ENCODE measurements at places on chromosomes 1 and 21.

GRCh38 chr1:41582004-41582325 lies 97.5 kb upstream of the EDN2 start:
- DNase-seq = no peak

DNA sequence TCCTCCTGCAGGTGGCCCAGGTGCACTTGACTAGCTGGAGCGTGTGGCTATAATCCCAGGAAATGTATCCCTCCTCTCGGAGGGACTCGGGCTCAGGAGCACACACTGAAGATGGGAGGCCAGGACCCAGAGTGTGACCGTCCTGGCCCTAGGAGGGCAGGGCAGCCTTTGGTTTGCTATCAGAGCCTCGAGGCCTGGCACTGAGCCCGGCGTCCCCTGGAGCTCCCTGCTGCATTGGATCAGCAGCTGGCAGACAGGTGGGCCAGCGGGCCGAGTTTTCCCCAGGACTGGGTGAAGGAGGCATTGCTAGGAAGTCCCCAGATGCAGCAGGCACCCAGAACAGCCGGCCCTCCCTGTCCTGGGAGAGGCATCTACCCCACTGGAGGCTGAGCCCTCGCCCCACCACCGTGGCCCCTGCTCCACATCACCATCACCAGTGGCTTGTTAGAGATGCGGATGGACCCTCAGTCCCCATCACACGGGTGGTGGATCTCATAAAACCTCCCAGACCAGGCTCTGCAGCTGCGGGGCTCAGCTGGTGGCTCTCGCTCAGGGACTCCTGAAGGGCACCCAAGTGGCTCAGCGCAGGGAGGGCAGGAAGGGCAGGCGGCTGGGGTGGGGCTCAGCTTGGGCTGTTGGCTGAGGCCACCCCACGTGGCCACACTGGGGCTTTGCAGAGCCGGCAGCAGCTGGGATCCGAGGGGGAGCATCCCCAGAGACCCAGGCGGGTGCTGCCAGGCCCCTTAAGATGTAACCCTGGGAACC lies 32.7 kb upstream of the POFUT2 start:
- no peak for DNase-seq

GRCh38 chr1:81377406-81377805 lies 423.3 kb upstream of the ADGRL2 start:
- DNase-seq = peak; percentile 23

GRCh38 chr1:230163205-230163604 lies 96.2 kb downstream of the GALNT2 start:
- DNase-seq = no peak

DNA sequence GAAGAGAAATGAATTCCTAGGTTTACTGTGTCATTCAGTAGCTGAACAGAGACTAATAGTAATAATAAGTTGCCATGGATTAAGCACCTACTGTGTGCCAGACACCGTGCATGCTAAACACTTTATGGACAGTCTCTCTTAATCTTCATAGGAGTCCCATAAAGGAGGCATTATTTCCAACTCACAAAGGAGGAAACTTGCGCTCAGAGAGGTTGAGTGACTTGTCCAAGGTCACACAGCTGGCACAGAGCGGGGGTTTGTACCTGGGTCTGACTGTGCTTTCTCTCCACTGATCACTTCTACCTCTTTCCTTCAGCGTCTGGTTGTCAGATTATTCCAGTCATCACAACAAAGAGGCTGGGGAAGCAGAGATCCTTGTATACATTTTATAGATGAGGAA lies 91.3 kb downstream of the KIRREL1 start:
- DNase-seq = no peak

GRCh38 chr1:103561643-103562395 lies 9.6 kb upstream of the AMY2B start:
- no peak for DNase-seq

DNA sequence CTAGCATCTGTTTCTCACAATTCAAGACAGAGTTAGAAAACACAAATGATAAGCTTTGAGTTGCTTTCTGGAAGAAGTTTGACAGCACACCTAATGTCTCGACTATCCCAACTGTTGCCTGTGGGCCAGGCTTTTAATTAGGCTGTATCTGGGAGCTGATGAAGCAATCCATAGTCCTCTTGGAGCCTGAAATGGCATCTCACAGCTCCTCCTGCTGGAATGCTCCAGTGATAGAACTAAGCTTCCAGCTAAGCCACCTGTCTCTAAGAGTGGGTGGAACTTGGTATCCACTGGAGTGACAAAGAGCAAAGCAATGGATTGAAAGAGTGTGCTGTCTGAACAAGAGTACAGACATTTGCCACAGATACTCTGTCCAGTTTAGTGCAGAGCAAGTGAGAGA lies 605.3 kb upstream of the NR5A2 start:
- no peak for DNase-seq

- DNase-seq = no peak
These were observed 3.3 kb downstream of the ACTRT2 start for GRCh38 chr1:3024588-3024987.

- no peak for DNase-seq
These were observed 600.4 kb downstream of the ADGRL2 start for GRCh38 chr1:82401116-82401515.

DNA sequence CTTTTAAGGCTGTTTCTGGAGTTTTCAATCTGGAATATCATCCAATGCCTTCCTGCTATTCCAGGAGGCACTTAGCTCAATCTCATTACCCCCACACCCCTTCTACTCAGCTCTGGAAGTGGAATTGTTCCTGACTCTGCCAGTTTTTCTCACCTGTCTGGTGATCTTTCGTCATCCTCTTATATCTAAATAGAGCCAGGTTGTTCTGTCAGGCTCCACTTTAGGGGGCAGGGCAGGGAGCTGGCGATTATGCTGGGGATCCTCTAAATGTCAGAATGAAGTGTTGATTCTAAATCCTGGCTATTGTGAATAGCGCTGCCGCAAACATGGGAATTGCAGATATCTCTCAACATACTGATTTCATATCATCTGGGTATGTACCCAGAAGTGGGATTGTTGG lies 63.6 kb upstream of the ETV3 start:
- DNase-seq = no peak

- DNase-seq = no peak
These were observed 8.4 kb downstream of the TNFRSF1B start for GRCh38 chr1:12174924-12175810.

DNA sequence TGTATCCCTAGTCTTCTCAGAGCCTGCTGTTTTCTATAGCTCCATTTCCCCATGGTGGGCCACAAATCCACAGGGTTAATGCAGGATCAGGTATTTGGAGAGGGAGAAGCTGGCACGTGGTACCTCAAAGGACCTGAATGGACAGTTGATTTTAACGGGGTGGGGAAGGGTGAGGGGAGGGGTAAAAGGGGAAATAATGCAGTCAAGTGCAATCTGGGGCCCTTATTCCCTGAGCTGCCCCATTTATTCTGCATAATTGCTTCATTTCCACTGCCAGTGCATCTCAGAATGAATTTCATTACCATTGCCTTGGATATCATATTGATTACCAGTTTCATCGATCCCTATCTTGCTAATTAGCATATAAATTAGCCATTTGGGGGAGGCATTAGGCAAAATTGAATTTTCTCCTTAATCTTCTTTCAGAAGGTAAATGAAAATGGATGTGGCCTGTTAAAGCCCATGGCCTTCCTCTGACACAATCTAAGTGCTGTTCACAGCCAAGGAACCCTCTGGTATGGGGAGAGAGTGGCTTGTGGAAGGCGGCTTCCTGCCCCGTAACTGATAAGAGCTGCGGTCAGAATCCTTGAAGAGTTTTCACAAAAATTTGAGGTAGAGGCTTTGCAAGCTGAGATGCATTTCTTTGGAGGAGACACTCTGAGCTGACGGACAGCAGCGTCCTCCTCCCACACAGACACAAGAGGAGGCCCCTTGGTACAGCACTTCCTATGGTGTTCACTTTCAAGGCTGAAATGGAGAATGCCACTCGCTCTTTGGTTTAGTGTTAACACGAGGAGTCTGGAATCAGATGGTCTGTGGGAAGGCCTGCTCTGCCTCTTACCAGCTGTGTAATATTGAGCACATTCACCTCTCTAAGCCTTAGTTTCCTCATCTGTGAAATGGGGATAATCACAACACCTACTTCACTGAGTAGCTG lies 34.4 kb downstream of the PHC2 start:
- DNase-seq = no peak

- DNase-seq = no peak
These were observed 595.6 kb upstream of the PKN2 start for GRCh38 chr1:88088481-88088880.

- no peak for DNase-seq
These were observed 22.3 kb downstream of the ACP6 start for GRCh38 chr1:147647796-147648633.

DNA sequence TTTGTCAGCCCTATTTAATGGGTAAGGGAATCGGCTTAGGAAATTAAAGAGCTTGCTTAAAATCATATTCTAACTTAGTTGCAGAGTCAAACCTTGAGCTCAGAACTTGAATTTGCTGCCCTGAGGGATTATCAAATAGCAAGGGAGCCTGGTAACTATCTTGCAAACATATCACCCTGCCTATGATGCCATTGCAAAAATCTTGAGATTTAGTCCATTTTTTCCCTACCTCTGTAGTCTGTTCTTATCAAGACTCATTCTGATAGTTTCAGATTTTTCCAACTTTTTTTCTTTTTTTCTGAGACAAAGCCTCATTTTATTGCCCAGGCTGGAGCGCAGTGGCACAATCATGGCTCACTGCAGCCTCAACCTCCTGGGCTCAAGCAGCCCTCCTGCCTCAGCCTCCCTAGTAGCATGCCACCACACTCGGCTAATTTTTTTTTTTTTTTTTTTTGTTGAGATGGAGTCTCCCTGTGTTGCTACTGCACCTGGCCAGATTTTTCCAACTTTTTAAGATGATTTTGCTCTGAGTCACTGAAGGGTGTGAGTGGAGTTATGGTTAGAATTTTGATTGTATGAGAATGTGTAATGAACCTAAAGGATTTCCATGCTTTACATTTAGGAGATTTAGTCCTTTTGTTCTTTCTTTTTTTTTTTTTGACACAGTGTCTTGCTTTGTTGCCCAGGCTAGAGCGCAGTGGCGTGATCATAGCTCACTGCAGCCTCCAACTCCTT lies 12.2 kb downstream of the SARS1 start:
- no peak for DNase-seq

DNA sequence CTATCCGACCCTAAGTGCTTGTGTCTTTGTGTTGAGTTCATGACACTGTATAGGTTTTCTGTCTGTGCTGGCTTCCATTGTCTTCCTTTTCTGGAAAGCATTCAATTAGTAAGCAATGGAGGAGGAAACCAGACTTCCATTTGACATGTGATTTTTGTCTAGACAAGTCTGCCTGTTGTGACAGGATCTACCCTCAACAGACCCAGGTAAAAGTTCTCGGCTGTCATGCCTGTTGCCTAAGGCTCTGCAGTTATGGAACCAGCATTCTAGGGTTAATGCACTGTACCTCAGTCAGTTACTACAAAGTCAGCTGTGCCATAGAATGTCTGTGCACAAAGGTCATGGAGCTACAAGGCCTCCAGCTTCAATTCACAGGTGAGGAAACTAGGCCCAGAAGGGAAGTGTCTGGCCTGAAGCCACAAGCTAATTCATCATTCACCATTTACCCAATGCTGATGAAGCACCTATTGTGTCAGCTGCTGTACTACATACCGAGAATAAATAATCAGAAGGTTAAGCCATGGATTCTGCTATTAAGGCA lies 72.3 kb downstream of the PLPP3 start:
- no peak for DNase-seq

- no peak for DNase-seq
These were observed 175.8 kb upstream of the SPAG17 start for GRCh38 chr1:118360817-118361216.

DNA sequence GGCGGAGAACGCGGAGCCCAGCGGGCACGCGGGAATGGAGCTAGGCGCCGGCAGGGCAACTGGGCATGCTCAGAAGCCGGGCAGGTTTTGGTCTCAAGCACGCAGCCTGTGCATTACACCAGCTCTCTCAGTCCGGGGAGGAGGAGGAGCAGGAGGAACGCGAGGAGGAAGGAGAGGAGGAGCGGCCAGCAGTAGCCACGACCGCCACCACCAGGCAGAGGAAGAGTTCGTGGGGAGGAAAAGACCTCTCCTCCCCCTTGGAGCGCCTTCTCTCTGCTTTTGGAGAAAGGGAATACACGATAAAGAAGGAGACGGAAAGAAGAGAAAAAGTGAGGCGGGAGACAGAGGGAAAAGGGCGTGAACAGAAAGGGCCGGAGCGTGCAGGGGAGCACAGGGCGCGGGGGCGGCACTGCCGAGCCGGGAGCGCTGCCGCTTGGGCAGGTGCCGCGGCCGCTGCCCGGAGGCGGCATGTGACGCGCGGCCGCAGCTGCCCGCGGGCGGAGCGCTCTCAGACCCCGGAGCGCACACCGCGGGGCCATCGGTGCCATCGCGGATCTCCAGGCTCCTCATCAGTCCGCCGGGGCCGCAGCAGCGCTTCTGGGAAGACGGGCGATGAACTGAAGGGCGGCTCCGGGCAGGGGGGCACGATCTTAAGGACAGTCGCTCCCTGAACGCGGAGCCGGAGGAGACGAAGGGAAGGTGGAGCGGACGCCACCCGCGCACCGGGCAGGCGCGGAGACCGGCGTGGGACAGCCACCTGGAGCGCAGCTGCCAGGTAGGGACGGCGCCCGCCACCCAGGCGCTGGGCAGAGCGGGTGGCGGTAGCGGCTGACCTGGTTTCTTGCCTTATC lies at the start of gene CHRM3:
CHRM3 (plus strand) TSS at position 116 of the 851 bp plus-strand sequence. CDS start 520,884 bp downstream, outside the sequence.
- DNase-seq = peak; percentile 91

GRCh38 chr21:16587681-16588375 lies 858.0 kb downstream of the USP25 start:
- no peak for DNase-seq

DNA sequence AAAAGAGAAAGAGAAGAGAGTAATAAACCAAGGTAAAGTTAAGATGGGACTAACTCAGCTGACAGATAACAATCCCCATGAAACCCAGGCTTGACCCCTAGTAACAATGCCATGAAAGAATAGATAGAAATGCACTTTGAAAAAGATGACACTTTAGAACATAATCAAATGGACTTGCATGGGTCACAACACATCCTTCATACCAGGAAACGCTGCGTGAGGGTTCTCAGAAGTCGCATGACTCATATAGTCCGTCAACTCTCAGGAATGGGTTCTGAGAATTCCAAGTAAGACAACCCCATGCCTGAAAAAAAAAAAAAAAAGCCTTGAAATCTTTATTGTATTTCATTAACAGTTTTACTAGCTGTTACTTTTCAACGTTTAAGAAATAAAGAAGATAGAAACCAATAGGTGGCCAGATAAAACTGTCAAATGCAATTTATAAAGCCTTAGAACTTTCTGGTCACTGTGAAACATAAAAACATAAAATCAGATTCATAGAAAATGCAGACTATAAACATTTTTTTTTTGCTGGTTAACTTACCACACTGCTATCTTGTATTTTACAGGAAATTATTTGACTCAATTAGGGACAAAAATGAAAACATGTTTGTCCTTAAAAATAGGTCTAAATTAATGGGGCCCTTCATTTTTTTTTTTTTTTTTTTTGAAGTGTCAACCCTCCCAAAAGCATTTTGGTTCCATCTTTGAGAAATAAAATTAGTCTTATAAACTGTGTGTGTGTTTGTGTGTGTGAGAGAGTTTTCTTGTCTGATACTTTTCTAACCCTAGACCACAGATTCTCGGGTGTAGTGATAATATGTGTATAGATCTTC lies 202.1 kb downstream of the NCAM2 start:
- DNase-seq = peak; percentile 26

GRCh38 chr1:15963968-15964648 lies 11.8 kb downstream of the ZBTB17 start:
- DNase-seq = no peak

- DNase-seq = no peak
These were observed 11.8 kb upstream of the CGN start for GRCh38 chr1:151499365-151499764.

GRCh38 chr1:162942916-162943559 lies 82.1 kb upstream of the CCDC190 start:
- no peak for DNase-seq

- no peak for DNase-seq
These were observed 4.4 kb downstream of the THAP3 start for GRCh38 chr1:6628971-6629479.

- peak; percentile 7 for DNase-seq
These were observed 282.0 kb downstream of the PTPRU start for GRCh38 chr1:29518183-29518835.

All from colonic mucosa (tissue), 4 donors.